Stimulated activated CD4-positive, alpha-beta T cell treated with anti-CD3 and anti-CD28 coated beads, Interleukin-15, amount 100 ng/mL, for 1 hour (primary cell): ENCODE measurements at places on chromosomes 11 and 22.

DNA sequence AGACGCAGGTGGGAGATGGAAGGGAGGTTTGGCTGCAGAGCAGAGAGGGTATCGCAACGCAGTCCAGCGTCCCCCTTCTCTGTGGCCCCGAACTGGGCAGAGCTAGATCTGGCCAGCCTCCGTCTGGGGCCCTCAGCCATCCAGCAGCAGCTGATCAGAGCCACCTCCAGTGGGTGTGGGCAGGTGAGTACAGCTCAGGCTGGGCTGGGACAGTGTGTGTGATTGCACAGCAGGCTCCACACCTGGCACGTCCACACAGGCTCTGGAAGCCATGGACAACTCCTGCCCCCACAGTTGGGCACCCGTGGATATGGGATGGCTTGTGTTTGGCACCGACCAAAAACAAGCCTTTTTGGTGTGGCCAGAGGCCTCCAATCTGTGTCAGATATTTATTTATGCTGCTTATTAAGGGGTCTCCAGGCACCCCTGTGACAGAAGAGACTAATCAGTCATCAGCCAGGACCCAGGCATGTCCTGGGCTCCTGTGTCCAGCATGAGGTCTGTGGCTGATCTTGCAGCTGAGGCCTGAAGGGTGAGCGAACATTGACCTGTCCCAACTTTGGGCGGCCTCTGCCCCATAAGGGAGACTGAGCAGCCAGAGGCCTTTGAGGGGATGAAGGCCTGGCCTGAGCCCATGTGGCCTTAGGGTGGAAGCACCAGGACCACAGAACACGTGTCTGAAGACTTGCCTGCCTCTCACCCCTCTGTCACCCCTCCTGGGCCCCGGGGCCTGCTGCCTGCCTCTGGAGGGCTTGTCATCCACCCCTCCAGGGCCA lies 18.6 kb downstream of the POLR3H start:
- DNase-seq, result no peak

GRCh38 chr11:78415338-78415737 lies 2.3 kb downstream of the GAB2 start:
- no peak for DNase-seq

GRCh38 chr22:17243524-17243923 lies 24.3 kb upstream of the ADA2 start:
- DNase-seq, result no peak

DNA sequence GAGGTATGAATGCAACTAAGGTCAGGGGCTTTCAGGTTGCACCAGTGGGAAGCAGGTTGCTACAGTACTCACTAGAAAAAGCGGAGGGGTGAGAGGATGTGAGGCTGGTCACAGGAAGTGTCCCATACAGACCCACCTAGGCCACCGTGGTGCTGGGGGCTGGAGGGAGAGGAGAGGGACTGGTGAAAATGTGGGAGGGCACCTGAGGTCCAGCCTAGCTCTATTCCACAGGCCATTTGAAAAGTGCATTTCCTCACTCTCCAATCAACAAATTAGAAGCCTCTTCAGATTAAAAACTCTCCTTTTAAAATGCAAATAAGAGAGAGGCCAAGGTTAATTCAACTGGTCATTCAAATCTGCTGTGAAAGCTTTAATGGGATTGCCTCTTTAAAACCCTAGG lies 38.6 kb upstream of the NCAM1 start:
- DNase-seq, result no peak

DNA sequence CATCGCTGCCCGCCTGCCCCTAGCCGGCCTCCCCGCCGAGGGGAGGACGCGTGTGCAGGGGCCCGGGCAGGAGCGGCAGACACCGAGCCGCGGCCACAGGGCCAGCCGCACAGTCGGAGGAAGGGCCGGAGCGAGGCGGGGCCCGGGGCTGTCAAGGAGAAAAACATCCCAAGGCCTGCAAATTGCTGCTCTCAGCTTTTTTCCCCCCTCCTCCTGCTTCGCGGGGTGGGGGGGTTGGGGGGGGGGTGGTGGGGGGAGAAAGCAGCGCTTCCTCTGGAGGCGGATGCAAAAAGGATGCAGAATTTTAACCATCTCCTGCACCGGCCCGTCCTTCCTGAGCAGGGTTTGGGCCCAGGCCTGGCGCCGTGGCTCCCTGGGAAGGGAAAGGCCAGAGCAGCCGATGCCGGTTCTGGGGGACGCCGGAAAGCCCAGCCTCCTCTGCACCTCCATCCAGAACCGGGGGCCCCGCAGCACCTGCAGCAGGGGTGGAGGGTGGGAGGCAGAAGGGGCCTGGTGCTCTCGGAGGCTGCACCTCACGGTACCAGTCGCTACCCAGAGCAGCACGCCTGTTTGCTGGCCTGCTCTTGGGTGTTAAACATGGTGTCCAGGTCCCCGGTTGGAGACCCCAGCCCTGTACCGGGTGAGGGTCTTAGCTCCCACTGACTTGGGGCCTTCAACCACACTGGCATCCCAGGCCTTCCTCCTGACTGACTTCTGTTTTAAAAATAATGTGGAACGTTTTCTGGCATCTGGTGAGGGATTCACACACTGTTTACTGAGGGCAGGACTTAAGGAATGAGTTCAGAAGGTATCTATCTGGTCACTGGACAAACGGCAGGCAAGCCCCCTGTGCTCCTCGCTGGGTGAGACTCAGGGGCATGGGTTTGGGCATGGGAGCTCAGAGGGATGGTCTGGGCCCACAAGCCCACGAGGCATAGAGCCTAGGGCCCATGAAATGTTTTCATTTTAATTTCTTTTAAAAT lies 77.4 kb upstream of the WNT7B start:
- no peak for DNase-seq

DNA sequence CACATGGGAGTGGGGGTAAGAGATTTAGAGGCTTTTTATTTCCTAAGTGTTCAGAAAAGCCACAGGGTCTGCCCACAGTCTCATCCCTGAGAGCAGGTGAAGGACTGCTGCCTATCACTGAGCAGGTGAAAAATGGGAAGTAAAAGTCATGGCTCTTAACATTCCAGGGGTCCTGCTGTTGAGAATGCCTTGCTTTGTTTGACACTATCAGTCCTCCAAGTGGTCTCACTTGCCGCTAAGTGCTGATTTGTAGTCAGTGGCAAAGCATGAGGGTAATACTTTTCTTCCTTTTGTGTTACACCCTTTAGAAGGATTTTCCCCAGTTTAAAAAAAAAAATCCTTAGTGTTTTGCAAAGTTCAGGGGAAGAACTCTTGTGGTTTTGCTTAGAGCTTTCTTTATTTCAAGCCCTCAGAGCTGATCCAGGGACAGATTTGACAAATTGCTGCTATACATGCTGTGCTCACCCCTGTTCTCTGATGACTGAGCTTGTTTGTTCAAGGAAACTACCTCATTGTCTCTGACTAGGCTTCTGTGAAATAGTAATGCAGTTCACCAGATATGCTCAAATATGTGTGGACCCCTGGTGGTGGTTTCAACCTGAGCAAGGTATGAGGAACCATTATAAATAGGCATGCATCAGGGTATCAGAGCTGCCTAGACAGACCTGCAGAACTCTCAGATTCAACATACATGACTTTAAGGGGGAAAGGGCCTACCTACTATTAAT lies 141.0 kb downstream of the ARHGAP42 start:
- no peak for DNase-seq

DNA sequence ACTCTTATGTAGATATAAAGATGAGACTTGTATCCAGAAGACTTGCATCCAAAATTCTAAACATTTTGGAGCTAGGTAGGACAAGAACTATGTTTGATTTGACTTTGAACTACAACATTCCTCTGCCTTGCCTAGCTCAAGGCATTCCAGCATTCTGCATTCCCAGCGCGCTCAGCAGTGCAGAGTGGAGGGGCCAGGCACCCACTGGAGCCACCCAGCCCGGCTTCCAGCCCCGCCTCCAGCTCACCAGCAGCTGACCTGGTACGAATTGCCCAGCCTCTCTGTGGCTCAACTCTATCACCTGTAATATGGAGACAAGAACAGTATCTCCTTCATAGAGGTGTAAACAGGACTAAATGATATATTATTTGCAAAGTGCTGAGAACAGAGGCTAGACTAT lies 28.8 kb downstream of the PRDM10 start:
- no peak for DNase-seq

GRCh38 chr22:18075720-18076497 lies 1.9 kb upstream of the PEX26 start:
- no peak for DNase-seq

GRCh38 chr11:8721609-8722500 lies 39.3 kb downstream of the RPL27A start:
- DNase-seq, result no peak

- no peak for DNase-seq
Observed at GRCh38 chr22:50316114-50317065, 8.9 kb upstream of the PLXNB2 start.

DNA sequence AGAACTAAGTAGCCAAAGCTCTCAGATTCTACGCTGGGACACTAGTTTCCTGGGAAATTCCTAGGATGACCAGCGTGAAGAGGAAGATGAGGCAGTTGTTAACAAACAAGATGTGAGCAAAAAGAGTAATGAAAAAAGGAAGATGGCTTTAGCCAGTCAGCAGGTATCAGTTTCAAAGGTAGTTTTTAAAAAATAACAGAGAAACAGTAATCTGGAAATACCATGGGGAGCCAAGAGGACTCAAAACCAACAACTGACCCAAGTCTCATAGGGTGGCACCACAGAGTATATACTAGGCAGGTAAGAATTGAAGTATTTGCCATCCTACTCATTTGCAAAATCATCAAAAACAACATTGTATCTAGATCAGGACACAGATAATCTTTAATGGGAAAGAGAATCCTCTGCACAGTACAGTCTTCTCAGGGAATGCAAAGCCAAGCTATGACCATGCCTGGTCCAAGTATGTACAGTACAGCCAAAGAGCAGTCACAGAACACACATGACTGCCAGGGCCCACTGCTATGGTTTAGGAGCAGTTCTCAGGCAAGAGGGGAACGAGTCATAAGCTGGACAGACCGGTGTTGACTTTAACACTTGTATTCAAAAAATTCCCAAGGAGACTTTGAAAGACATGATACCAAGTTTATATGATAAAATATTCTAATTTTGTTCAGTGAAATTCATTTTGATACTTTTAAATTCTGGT lies 20.6 kb downstream of the MSANTD4 start:
- DNase-seq, result no peak

GRCh38 chr11:45145379-45146071 lies 914 bp upstream of the PRDM11 start:
- no peak for DNase-seq

DNA sequence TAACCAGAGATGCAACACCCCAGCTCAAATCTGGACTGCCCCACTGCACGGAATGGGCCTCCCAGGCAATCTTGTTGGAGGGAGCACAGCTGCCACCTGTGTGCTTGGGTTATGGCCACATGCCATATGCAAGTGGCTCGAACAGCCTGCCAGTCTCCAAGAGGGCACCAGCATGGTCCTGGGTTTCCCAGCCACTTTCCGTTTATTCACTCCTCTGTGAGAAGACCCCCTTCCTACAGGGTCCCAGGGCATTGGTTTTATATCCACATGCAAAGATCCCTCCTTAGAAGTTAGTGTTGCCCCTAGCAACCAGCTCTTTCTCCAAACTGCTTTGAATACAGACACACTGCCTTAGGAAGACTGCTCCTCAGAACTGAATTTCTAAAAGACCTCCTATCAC lies 487.8 kb downstream of the BUD13 start:
- DNase-seq, result no peak

- DNase-seq, result no peak
Observed at GRCh38 chr22:24323233-24323632, 52.6 kb downstream of the SPECC1L start.

DNA sequence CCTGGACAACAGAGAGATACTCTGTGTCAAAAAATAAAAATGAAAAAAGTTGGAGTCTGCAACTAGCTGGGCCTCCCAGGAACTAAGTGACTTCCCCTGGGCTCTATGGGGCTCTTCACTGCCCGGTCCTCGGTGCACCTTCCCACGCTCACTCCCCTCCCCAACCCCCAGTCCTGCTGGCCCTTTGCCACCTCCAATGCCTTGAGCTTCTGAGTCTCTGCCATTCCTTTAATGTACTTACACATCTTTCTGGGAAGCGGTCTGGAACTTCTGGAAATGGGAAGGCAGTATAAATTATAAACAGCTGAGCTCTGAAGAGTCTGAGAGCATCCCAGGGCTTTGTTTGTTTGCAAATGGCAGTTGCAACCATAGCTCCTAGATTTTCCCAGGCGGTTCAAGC lies 5.9 kb upstream of the BATF2 start:
- no peak for DNase-seq

- DNase-seq, result no peak
Observed at GRCh38 chr11:1139441-1140083, 18.2 kb upstream of the MUC5AC start.

DNA sequence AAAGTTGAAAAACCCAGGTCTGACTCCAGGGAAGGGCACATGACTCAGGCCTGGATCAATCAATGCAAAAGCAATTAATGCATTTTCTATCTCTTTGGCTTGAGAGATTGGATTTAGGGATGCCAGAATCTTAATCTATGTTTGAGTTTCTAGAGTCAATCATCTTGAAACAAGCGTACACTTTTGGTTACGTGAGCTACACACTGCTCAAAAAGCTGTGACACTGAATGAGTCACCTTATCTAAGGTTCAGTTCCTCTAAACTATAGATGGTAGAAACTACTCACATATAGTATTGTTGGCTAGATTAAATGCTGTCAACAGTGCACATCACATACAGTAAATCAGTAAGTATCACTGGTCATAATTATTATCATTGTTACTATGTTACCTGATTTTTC lies 24.2 kb downstream of the MRE11 start:
- no peak for DNase-seq

DNA sequence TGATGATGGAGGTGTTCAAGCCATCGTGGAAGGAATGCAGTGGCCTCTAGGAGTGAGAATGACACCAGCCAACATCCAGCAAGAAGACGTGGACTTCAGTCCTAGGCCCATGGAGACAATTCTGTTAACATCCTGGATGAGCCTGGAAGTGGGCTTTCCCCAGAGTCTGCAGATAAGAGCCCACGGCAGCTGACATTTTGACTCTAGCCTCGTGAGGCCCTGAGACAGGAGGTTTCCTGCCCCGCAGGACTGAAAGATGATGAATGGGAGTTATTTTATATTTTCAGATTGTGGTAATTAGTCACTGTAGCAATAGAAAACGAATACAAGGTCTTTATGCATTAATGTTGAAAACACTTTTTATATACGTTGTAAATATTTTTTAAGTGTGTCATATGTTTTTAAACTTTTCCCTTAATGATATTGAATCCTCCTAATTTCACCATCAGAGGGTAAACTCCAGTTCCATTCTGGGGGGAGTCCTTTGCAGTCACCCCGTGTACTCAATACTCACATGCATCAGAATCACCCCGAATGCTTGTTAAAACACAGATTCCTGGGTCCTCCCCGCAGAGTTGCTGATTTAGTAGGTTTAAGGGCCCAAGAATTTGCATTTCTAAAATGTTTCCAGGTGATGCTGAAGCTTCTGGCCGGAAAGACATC lies 570 bp upstream of the TPCN2 start:
- no peak for DNase-seq

GRCh38 chr11:98062714-98063113 lies 958.0 kb upstream of the CNTN5 start:
- DNase-seq, result no peak

GRCh38 chr11:94043241-94043640 lies 22.1 kb downstream of the HEPHL1 start:
- no peak for DNase-seq
